Chondrocyte (in vitro differentiated cells): ENCODE measurements at places on chromosomes 2 and 18. TPM values are rescaled to one million over a fixed set of nuclear protein-coding genes. Genes with fewer than 3 reads are reported as not detected.

The GRP gene
- not detected in 3 replicates for total RNA-seq

The SRSF7 gene
- 63.6 to 87.0 TPM (median 67.5 TPM) in 3 replicates for total RNA-seq

The GALNT13 gene
- total RNA-seq: 0.46 TPM in 1 of 3 replicates, not detected in the others

The DOK1 gene
- total RNA-seq: 33.6 to 46.0 TPM (median 44.4 TPM) in 3 replicates

DNA sequence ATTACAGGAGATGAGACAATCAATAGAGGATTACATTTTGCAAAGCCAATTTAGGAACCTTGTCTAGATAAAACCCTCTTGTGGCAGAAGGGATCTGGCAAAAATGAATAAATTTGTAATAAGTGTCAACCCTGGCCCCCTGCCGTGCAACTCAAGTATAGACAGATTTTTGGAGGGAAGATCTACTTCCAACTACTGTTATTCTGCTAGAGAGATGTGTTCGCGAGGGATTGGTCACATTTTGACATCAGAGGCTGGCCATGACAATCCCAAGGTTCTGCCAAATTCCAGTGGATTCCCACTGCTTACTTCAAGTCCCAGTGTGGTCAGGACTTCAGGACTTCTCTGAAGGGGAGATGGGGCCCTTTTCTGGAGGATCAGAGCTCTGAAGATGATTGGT is 192.6 kb downstream of the SH3RF3 start:
- peaks cover 99% of the 10 kb centered on the region for H3K4me1 ChIP-seq
- H3K27me3 ChIP-seq: no peaks in the 10 kb centered on the region
- DNase-seq: no peak
- H3K4me3 ChIP-seq: peak overlapping the region; percentile 53

DNA sequence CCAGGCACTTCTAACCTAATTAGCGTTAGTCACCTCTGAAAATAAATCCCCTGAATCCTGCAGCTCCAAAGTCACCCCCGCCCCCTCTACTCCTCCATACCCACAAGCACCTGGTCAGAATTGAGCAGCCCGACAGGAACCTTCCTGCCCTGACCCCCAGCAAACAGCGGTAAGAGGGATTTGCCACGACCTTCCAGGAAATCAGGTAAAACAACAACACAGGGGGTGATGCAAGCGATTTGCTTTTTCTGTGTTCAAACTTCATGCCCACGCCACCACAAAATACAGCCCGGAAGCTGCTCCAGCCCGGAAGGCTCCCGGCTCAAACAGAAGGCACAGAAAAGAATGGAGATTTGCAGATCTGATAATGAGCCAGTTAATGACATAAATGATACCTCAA is 367.1 kb downstream of the GPD2 start:
- H3K27ac ChIP-seq: no peak overlapping the region
- H3K4me3 ChIP-seq: no peak overlapping the region
- no peaks in the 10 kb centered on the region for H3K4me1 ChIP-seq
- no peaks in the 10 kb centered on the region for H3K36me3 ChIP-seq

GRCh38 chr18:77223221-77223639 is 26.4 kb upstream of the GALR1 start:
- no peak for DNase-seq
- no peak overlapping the region for H3K4me3 ChIP-seq
- no peak overlapping the region for H3K27ac ChIP-seq
- peaks cover 38% of the 10 kb centered on the region for H3K27me3 ChIP-seq
- H3K4me1 ChIP-seq: no peaks in the 10 kb centered on the region

GRCh38 chr2:42220566-42220965 is 51.4 kb downstream of the EML4 start:
- peaks cover 48% of the 10 kb centered on the region for H3K4me1 ChIP-seq
- no peak overlapping the region for H3K27ac ChIP-seq
- H3K4me3 ChIP-seq: no peak overlapping the region
- H3K27me3 ChIP-seq: no peaks in the 10 kb centered on the region
- DNase-seq: no peak

GRCh38 chr18:45517181-45517741 is 98.0 kb upstream of the SLC14A2 start:
- H3K27ac ChIP-seq: peak overlapping the region; percentile 87
- no peaks in the 10 kb centered on the region for H3K27me3 ChIP-seq
- no peak for DNase-seq
- no peak overlapping the region for H3K4me3 ChIP-seq
- H3K36me3 ChIP-seq: no peaks in the 10 kb centered on the region

GRCh38 chr2:19786408-19787058 is 115.2 kb downstream of the TTC32 start:
- H3K27me3 ChIP-seq: no peaks in the 10 kb centered on the region
- no peaks in the 10 kb centered on the region for H3K36me3 ChIP-seq
- peak overlapping the region; percentile 90 for H3K27ac ChIP-seq
- H3K4me1 ChIP-seq: peaks cover 35% of the 10 kb centered on the region

GRCh38 chr2:203759690-203760365 is 53.4 kb downstream of the CD28 start:
- H3K36me3 ChIP-seq: peaks cover 10% of the 10 kb centered on the region
- H3K27me3 ChIP-seq: no peaks in the 10 kb centered on the region
- H3K4me1 ChIP-seq: peaks cover 29% of the 10 kb centered on the region

GRCh38 chr2:39851251-39851650 is 72.2 kb upstream of the THUMPD2 start:
- H3K27ac ChIP-seq: no peak overlapping the region
- H3K4me1 ChIP-seq: peaks cover 14% of the 10 kb centered on the region
- no peak overlapping the region for H3K4me3 ChIP-seq
- DNase-seq: no peak

- H3K27me3 ChIP-seq: no peaks in the 10 kb centered on the region
- H3K4me3 ChIP-seq: no peak overlapping the region
- peaks cover 55% of the 10 kb centered on the region for H3K4me1 ChIP-seq
- peaks cover 43% of the 10 kb centered on the region for H3K36me3 ChIP-seq
- peak overlapping the region; percentile 1 for H3K27ac ChIP-seq
- DNase-seq: no peak
Observed at GRCh38 chr18:48641981-48642380, 103.2 kb downstream of the CTIF start.

DNA sequence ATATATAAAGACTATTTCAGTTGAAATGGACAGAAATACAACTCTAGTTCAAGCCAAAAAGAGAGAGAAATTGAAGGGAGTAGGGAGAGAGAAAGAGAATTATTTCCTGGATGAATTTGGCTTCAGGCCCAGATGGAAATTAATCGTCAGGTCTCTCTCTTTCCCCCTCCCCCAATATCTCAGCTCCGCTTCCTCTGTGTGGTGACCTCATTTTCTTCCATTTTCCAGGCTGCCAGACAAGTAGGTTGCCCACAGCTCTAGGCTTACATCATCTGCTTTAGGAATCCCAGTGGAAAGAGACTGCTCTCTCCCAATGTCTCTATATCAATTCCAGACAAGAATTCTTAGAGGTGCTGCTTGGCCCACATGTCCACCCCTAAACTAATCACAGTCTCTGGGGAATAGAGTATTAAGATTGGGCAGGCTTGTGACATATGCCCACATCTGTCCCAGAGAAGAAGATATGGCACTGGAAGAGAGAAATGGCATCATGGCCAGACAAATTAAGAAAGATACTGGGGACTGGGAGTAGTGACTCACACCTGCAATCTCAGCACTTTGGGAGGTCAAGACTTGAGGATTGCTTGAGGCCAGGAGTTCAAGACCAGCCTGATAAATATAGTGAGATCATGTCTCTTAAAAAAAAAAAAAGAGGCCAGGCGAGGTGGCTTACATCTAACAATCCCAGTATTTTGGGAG is 37.2 kb upstream of the CFAP36 start:
- H3K36me3 ChIP-seq: no peaks in the 10 kb centered on the region
- no peaks in the 10 kb centered on the region for H3K27me3 ChIP-seq
- H3K27ac ChIP-seq: peak overlapping the region; percentile 58
- H3K4me3 ChIP-seq: no peak overlapping the region

- no peaks in the 10 kb centered on the region for H3K4me1 ChIP-seq
- H3K36me3 ChIP-seq: no peaks in the 10 kb centered on the region
- H3K27me3 ChIP-seq: no peaks in the 10 kb centered on the region
- H3K4me3 ChIP-seq: no peak overlapping the region
- no peak for DNase-seq
Observed at GRCh38 chr2:195238826-195239225, 418.2 kb upstream of the SLC39A10 start.

DNA sequence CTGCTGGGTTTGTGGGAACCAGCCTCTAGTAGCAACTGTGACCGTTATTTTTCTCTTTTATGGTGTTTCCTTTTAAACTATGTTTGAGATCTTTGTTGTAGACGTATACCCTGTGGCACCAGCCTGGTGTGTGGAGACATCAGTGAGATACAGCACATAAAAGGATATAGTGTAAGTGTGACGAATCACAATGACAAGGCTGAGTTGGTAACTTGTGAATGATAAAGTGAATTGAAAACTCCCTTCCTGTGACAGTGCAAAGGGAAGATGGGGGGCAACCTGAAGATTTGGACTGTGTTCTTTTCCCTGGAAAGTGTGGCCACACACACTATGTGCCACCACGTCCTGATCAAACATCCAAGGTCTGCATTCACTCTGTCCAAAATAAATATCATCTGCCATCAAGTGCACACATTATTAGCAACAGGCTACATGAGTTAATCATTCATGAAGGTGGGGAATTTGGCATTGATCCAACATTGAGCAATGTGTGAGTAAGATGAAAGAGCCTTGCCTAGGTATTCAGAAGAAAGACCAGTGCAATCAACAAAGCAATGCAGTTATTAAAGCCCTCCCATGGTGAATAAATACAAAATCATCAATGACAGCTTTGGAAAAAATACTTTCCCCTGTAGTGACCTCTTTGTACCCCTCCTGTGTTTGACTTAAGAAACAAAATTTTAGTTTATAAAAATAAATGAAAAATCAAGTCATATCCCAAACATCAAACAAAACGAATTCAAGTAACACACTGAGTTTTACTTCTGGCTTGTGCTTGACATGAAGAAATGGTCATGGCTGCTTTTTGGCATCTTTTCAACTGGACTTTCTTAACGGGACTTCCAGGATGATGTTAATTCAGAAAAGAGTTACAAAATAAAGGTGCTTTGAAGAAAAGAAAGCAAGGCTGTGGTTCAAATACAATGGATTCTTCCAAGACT is 1280.5 kb upstream of the ZEB2 start:
- peaks cover 6% of the 10 kb centered on the region for H3K4me1 ChIP-seq
- H3K36me3 ChIP-seq: no peaks in the 10 kb centered on the region
- no peaks in the 10 kb centered on the region for H3K27me3 ChIP-seq
- no peak for DNase-seq
- no peak overlapping the region for H3K4me3 ChIP-seq

DNA sequence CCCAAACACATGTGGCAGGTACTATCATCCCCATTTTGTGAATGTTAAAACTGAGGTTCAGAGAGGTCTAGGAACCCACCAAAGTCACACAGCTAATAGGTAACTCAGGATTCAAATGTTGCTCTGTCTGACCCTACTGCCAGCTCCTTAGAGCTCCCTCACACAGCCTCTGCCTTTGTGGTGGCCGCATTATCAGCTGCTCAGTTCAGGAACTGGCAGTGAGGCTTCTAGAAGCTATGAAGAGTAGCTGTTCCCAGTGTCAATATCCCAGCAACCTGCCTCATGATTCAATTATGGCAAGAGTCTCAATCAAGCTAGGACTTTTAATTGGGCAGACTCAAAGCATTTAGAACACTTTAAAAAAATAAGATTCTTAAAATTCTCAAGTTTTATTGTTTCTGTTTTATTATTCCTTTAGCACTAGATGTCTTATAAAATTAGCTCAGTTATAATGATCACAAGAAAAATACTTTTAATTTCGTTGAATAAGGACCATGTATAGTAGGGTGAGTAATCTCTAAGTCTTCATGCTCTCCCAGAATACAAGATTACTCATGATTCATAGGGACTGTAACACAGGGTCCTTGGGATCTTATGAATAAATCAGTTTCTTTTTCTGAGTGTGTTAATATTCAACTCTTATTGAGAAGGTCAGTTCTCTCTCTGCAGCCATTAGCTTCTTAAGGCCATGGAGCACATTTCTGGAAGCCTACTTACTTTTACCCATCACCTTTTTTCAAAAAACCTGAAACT is 342.7 kb downstream of the RND3 start:
- peaks cover 44% of the 10 kb centered on the region for H3K4me1 ChIP-seq
- H3K27me3 ChIP-seq: no peaks in the 10 kb centered on the region
- no peak for DNase-seq
- peaks cover 6% of the 10 kb centered on the region for H3K36me3 ChIP-seq

- no peaks in the 10 kb centered on the region for H3K27me3 ChIP-seq
- no peak overlapping the region for H3K27ac ChIP-seq
Observed at GRCh38 chr18:75491361-75491760, 63.9 kb upstream of the SMIM21 start.

- no peak overlapping the region for H3K27ac ChIP-seq
- H3K36me3 ChIP-seq: no peaks in the 10 kb centered on the region
- no peaks in the 10 kb centered on the region for H3K27me3 ChIP-seq
- H3K4me3 ChIP-seq: no peak overlapping the region
- H3K4me1 ChIP-seq: peaks cover 14% of the 10 kb centered on the region
Observed at GRCh38 chr18:816869-817268, 4.8 kb upstream of the YES1 start.
